ENCODE measurements at places on chromosomes 5 and 9.

DNA sequence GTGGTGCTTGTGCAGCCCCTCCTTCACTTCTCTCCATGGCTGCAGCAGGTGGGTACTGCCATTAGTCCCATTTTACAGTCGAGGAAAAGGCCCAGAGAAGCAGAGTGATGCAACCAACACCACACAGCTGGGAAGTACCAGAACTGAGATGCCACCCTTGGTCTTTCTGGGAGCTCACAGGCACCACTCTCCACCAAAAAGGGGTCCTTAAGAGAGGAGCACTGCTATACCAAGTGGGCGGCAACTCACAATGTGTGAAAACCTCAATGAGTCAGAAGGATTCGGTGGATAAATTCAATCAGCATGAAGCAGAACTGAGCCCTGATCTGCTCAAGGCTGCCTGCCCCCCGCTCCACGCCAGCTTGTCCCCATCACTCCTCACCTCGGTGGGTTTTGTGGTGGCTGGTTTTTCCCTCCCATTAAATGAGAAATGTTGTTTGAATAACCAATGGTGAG is 213.7 kb downstream of the FSTL4 start:
- DNase-seq: peak; percentile 23

- DNase-seq: no peak
These were observed 21.8 kb downstream of the STK10 start for GRCh38 chr5:172166030-172166826.

DNA sequence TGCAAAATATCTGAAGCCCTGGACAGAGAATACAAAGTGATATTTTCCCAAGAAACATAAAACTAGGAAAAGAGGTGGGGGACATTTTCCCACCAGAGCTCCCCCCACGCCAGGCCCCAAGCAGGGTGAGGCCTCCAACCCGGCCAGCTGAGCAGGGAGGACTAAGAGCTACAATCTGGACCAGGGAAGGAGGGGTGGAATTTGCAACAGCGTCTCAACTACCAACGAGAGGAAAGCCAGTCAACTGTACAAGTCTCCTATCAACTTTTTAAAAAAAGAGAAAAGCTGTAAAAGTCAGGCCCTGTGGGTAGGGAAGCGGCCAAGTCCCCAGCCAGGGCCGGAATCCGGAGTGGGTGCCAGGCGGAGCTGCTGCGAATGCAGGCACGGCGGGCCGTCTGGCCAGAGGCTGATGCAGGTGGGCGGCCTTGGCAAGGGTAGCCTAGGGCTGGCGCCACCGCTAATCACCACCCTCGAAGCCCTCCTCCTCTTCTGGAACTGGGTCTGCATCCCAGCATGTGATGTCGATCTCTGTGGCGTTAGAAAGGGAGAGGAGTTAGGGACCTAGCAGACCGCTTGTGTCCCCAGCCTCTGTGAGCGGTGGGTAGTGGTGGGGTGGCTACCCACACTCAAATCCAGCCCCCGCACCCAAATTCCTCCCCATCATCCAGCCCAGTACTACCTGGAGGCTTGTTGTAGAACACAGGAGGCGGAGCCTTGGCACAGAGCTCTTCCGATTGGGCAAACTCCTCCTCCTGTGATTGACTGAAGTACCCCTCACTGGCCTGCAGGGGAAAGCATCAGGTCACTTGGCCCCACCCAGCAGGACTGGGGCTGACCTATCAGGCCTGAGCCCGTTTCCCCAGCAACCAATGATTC is 10.6 kb downstream of the PRR7 start:
- peak; percentile 62 for DNase-seq

- no peak for DNase-seq
These were observed 164.7 kb upstream of the PTGER4 start for GRCh38 chr5:40514976-40515375.

DNA sequence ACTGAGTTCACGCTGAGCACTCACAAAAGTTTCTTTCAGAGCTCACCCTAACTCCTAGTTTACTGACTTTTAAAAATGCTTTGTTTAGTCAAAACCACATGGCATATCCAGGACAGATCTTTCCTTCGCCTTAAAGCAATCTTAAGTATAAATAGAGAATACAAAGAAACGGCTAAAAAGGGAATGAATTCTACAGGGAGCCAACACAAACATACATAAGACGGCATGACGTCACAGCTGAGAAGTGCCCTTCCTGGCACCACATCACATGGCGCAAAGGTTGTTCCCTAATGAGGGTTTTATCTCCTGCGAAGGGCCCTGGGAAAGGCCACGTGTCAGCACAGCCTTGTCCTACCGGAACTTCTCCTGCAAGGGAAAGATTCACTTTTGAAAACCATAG is 141.3 kb downstream of the IRX1 start:
- no peak for DNase-seq

DNA sequence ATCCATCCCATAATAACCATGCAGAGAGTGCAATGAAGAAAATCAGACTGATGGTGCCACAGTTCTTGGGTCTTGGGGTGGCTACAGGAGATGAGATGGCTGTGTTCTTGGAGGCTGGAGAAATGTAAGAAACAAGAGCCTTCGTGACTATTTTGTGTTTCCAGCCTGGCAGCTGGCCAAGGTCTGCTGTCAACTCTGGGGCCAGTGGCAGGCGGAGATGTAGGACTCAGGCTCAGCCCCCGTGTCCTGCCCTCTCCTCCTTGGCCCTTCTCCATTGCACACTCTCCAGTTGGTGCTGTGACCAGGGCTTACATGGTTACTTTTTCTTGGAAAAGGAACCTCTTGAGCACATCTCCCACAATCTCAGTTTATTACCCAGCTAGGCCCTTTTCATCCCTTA is 235.4 kb downstream of the DMRT2 start:
- DNase-seq: no peak

DNA sequence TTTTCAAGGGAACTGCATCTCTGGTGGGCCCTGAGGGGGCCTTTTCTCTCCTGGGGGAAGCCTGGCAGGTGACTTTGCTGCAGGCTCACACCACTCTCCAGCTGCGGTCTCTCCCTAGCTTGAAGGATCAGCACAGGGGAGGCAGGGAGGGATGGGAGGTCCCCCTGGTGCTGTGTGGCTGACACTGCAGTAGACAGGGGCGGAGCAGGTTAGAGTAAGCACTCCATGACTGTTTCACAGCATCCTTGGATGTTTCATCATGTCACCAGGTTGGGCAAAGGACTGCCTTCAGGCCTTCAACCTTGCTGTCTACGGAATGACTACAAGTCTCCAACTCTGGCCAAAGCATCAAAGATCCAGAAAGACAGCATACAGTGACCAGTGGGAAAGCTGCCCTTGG is 470.7 kb downstream of the CDK5RAP2 start:
- DNase-seq: no peak

GRCh38 chr9:81558091-81558830 is 131.1 kb downstream of the TLE1 start:
- no peak for DNase-seq

DNA sequence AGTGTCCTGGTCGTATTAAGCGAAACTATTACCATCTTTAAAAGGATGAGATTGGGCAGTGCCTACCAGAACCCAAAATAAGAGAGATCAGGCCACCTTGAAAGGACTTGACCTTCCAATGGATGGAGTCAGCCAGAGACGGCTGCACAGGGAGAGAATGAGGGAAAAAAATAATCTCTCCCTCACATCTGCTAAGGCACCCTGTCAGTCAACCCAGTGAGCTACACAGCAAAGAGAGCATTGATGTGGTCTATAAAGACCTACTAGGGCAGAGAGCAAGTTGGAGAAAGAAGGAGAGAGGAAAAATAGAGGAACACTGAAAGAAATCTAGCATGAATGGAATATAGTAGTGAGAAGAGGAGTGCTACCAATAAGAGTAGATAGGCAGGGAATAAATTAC is 68.0 kb upstream of the FTMT start:
- no peak for DNase-seq

DNA sequence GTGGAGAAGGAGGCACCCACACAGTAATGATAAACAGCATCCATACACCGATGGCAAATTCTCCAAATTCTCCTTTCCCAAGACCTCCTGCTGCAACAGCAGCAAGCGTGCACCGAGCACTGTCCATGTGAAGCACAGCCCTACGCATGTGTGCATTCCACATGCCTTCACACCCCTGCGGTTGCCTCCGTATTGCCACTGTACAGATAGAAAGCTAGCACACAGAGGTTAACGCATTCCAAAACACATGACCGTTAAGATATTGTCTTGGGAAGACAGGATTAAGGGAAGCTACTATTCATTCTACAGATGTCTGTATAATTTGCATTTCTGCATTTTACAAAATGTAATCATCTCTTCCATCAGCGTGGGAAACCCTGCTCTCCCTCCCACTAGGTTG is 6.6 kb downstream of the FLT4 start:
- DNase-seq: no peak

DNA sequence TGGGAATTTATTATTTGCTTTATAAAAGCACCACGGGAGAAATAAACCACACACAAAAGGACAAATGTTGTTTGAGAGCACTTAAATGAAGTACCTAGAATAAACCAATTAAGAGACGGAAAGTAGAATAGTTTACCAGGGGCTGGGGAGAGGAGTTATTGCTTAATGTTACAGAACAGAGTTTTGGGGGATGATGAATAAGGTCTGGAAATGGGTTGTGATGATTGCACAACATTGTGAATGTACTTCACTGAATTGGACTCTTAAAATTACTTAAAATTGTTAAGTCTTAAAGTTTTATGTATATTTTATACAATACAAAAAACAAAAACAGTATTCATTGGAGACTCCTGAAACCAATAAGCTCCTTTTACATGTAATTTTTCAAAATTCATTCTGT is 1.5 kb downstream of the ZBTB43 start:
- DNase-seq: no peak

DNA sequence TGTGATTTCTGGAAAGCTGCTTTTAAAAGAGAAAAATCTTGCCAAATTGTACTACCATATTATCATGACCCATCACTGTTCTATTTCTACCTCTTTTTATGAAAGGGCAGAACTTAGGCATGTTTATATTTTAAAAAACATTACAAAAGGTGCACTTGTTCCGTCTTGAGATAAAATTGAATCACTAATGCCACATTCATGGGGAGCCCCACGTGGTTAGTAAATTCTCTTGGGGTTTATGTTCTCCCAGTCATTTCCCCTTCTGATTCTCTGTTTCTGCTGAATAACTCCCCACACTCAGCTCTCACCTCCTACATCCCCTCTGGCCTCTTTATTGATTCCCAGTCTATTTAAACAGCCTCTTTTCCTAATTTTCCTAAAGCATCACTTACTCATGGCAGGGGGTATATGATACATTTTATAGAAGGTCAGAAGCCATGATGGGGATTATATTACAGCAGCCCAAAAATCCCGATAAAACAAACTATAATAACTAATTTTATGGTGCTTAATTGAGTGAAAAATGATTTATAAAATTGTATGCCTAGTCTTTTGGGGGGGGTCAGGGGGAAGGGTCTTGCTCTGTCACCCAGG is 19.7 kb upstream of the VLDLR start:
- DNase-seq: no peak

GRCh38 chr5:42520203-42520602 is 97.0 kb downstream of the GHR start:
- DNase-seq: no peak

- DNase-seq: no peak
These were observed 925.3 kb upstream of the CDH10 start for GRCh38 chr5:25570067-25570583.

DNA sequence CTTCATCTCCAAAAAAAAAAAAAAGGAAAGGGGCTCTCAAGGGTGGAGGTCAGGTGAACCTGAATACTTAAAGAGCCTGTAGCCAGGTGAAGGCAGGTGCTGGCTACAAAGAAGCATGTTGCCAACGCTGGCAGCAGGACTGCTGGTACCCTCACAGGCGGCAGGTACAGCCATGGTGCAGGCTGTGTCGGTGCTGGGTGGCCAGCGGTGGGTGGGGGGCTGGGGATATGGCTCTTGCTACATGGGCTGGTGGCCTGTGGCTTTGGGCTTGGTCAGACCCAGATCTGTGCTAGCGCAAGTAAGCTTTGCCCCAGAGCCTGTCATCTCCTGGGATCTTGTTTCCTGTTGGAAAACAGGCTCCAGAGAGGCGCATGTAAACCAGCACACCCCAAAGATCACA is 86.3 kb upstream of the PHYKPL start:
- no peak for DNase-seq

DNA sequence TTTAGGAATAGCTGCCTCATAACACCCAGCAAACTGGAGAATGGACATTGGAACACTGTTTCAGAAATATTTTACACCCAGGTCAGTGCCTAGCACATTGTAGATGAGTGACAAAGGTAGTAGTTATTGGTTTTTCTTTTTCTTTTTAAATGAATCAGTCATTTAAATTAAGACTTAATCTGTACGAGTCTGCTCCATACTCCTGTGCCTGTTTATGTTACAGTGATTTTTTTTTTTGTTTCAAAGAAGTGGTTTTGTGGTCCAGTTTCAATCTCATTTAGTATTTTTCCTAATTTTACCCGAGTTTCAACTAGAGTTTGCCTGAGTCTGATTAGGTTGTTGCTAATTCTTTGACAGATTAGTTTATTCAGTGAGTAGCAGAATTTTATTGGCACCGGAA is 16.2 kb downstream of the LMNB1 start:
- no peak for DNase-seq

DNA sequence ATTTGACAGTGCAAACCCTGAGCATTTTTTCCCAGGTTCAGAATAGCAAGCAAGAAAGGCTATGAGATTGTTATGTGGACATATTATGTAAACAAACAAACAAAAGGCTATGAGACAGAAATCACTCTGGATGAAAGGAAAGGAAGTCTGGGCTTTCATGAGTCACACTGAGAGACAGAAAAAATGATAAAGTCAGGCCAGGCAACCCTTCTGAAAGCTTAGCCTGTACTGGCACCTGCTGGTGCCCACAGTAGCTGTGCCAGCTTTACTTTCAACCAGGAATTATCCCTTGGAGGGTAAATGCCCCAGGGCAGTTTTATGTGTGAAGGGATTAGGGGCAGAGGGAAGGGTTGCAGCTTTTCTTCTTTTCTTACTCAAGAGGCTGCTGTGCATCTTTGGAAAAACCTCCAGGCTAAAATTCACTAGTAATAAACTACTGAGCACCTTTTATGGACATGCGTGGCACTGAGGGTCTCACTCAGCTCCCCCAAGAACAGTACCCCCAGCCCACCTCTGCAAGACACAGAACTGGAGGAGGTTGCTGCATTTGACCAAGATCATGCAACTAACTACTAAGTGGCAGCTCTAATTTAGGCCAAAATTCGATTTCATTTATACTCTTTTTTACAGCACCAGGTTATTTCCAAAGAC is 41.7 kb downstream of the ACTL7B start:
- DNase-seq: no peak

DNA sequence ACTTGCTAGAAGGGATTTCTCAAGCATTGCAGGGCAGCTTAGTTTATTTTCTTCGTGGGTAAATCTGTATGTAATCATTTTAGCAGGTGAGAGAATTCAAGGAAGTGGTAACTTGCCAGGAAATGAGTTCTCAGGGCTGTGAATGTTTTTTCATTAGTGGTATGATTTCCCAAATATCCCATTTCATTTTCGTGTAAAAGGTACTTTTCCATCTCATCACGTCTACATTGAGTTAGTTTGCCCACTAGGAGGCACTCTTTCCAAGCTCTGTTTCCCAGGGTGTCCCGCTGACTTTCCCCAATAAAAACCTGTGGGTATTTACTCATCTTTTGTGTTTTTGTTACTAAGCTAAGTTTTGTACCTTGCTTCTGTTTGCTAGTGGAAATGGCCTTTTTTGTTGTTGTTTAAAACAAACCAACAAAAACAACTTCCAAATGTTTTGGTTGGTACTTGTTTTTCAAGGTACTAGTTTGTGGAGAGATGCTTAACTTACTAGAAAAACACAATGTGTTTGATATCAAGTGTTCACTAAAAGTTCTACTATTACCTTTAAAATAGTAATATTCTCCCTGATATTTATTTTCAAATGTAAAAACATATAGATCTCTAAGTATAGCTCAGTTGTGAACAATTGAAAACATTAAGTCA is 373.6 kb downstream of the ADGRV1 start:
- DNase-seq: peak; percentile 17

Measured in activated naive CD4-positive, alpha-beta T cell treated with Interleukin-2 at 50 U/mL for 16 hours (primary cell).